NCI-H1048 (cell line): ENCODE measurements at places on chromosomes 13 and 19.

DNA sequence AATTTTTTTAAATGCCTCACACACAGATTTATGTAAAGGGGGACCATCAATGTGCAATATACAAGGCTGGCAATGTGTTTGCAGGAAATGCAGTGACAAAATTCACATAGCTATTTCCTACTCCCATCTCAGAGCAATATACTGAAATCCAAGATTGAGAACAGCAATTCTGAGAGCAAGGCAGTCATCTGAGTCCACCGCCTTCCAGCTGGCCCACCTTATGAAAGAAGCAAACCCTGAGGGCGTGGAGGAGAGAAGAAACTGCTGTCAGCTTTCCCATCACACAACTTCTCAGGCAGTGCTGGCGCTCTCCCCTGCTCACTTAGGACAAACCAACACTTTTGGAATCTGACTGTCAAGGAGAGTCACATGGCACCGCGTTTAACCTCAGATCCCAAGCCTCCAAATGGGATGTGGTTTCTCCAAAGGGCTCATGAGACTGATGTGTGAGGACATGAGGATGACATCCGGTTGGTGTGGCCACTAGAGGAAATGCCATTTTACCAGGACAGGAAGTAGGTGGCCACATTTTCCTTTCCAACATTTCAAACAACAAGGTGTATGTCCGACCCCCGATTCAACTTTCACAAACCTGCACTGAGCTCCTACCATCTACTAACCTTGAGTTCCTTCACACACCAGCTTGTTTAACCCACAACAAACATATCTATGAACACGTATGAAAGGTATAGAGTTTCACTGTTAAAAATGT lies 3.7 kb upstream of the DOCK9 start:
- DNase-seq: no peak

- peak; percentile 30 for DNase-seq
Observed at GRCh38 chr13:102870677-102871415, 25.0 kb downstream of the ERCC5 start.

GRCh38 chr19:1827566-1828278 lies 15.6 kb upstream of the ATP8B3 start:
- no peak for DNase-seq

DNA sequence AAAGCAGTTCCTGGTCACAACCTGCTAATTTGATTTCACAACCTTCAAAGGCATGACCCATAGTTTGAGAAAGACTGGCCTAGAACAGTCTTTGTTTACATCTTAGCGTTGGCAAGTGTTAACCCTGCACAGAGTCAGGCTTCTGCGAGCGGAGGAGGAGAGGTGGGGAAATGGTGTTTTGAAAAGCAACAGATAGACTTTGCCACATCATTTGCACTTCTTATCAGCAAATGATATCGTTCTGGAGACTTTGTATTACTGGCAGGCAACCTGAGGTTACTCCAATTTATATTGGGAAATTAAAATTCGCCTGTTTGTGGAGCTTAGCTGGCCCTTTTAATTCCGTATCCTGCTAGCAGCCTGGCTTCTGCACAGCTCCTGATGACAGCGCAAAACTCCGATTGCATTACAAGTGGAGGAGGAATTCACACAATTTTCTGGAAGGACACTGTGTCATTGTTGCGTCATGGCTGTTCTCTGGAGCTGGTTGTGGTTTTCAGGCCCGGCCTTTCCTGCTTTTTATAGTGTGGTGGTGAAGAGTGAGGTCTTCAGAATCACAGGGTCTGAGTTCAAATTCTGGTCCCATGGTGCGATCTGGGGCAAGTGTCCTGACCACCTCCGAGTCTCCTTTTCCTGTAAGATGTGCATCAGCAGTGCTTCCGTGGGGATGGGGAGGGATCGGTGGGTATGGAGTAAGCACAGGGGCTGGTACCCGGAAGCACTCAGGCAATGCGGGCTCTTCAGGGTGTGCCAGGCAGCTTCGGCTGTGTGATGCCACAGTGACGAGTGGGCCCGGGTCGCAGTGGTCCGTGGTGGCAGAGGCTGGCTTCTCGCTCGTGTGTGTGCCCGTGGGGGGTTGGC lies 49.1 kb upstream of the EHD2 start:
- DNase-seq: no peak

DNA sequence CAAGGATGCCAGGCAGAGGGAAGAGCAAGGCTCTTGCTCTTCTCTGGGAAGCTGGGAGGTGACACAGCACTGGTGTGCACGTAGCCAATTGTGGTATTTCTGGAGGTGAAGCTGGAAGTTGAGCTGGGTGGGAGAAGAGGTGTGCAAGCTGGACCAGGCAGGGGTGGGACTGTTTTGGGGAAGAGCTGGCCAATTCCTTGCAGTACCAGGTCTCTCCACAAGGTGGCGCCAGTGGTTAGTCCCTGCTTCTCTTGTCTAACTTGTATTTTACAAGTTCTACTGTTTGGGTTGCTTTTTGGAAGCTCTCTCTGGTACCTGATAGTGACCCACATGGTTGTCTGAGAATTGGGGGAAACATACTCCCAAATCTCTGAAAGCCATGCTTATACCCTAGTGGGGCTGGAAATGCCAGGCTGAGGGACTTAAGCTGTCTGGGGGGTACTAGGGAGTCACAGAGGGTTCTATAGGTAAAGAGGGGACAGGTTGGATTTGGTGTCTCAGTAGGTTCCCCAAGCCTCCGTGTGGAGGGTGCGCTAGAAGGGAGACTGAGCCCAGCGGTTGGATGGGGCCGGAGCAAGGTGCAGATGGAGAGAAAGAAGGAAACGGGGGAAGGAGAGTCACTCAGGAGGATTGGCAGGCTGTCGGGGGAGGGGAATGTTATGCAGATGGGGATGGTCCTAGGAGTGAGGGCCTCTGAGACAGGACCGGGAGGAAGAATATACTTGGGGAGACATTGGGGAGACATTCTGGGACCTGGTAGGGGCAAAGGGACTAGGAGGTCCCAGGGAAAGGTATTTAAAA lies 3.0 kb downstream of the HPN start:
- DNase-seq: no peak

GRCh38 chr13:20582026-20582425 lies 15.1 kb downstream of the IFT88 start:
- DNase-seq: no peak

GRCh38 chr19:50358483-50359327 lies 6.7 kb downstream of the NAPSA start:
- no peak for DNase-seq

DNA sequence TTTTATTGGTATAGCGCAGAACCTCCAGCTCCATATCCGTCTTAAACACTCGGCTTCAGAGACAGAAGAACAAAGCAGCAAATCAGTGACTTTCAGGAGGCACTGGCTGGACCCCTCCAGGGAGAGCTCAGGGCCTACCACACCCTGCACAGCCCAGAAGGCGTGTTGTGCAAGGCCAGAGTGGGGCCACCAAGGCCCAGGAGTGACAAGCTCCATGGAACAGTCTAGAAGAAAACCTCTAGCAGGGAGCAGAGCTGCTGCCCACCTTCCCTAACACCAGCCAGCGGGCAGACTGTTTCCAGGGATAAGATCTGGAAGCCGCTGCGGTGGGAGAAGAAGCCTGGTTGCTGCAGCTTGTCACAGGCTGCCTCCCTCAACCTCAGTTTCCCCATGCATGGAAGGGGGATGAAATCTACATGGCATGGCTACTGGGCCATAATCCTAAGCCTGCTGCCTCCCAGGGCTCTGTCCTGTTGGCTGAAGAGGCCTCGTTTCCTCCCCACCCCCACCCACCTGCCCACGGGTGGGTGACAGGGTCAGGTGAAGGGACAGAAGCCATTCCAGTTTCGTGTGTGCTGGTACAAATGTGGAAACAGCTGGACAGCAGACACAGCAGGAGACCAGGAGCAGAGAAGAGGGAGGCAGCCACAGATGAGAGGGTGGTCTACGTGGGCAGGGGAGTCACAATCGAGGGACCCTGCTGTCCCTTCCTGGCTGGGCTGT lies 57.4 kb downstream of the PEPD start:
- DNase-seq: no peak

- no peak for DNase-seq
Observed at GRCh38 chr13:34521171-34521570, 420.9 kb upstream of the NBEA start.

- DNase-seq: peak; percentile 60
Observed at GRCh38 chr19:39154629-39155100, 29.1 kb downstream of the PAK4 start.

DNA sequence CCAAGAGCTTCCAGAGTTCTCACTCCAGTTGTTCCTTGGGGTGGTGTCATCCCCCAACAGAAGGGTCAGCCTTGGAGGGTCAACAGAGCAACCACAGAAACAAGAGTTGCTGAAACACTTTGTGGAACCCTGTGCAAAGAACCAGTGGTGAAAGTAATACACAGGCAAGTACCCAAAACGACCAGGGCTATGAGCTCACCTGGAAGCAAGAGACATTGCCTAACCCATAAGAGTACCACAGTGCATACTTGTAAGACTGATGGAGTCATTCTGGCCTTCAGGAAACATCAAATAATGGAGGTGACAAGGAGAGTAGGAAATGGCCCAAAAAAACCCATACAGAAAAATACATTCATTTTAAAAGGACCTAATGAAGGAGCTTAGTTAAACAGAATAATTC lies 184.3 kb upstream of the TSC22D1 start:
- DNase-seq: no peak

DNA sequence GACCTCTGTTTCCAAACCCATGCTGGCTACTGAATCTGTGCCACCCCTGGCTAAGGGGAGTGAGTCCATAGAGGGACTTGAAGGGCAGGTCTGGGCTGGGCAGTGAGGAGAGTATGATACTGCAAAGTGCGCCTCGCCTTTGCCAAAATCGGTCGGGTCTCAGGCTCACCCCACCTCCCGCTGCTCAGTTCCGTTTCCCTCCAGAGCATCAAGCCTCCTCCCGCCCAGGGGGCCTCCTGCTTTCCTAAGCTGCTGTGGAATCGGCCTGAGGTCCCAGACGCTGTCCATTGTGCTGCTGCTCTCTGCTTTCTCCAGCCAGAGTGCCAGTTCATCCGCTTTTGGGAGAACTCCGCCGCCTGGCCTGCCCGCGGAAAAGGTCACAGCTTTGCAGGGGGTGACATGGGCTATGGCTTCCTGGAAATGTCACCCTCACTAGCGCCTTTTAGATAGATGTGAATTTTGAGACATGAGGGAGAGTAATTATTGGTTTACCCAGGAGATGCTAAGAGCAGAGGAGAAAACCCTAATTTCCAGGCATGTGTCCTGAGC lies 1418.4 kb downstream of the UQCRFS1 start:
- no peak for DNase-seq

DNA sequence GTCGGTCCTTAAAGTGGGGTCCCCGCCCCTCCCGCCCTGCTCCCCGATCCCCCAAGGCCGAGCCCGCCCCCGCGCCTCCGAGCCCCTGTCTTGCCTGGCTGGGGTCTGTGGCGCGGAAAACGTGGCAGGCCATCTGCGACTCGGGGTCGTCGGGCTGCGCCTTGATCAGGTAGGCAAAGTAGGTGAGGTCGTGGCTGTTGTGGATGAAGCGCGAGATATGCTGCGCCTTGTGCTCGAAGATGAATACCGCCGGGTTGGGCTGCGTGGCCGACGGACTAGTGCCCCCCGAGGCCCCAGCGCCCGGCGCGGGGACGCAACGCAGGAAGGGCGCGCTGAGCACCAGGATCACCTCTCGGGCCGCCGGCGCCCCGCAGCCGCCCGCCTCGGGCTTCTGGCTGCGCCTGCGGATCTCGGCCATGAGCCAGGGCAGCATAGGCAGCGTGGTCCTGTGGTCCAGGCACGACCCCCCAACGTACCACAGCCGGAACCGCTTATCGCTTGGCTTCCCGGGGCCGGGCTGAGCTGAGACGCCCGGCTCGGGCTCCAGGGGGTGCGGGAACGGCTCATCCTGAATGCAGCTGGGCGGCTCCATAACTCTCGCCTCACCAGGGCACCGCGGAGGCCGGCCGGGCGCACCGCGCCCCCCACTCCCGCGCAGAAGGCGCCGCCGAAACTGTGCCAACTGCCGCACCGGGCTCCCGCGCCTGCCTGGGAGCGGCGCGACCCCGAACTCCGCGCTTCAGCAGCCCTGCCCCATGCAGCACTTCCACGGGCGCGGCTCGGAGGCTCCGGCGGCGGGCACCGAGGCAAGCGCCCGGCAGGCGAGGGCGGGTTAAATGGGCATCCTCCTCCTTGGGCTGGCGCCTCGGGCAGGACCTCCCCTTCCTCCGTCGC lies 546 bp downstream of the TBC1D4 start:
- DNase-seq: no peak

GRCh38 chr13:86810361-86810760 lies 860.8 kb upstream of the SLITRK5 start:
- DNase-seq: no peak

DNA sequence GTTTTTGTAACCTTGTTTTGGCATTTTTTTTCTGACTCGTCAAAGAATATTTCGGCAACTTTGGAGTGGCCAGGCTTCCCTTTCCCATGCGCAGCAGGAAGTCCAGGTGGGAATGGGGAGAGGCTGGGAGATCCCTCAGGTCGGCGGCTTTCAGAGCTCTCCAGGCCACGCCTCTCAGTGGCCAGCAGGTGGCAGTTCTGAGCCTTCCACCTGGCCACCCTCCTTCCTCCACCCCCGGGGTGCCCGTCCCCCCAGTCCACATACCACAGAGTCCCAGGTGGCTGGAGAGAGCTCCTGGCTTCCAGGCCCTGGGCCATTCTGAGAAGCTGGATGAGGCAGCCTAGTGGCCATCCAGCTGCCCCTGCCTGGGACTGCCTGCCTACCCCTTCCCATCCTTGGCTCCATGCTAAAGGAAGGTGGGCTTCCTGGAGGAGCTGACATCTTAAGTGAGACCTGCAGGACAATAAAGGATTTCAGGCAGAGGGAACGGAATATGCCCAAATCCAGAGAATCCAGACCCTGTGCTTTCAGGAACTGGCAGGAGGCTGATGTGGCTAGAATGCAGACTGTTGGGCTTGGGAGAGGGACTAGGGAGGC lies 46.3 kb downstream of the CCNE1 start:
- DNase-seq: no peak

GRCh38 chr19:20028611-20029010 lies 10.7 kb downstream of the ZNF682 start:
- DNase-seq: no peak

GRCh38 chr19:6668691-6669090 lies 1.3 kb downstream of the TNFSF14 start:
- DNase-seq: no peak

- no peak for DNase-seq
Observed at GRCh38 chr13:79662882-79663281, 181.9 kb downstream of the NDFIP2 start.

GRCh38 chr19:53156850-53157249 lies 2.0 kb downstream of the ZNF347 start:
- DNase-seq: no peak

DNA sequence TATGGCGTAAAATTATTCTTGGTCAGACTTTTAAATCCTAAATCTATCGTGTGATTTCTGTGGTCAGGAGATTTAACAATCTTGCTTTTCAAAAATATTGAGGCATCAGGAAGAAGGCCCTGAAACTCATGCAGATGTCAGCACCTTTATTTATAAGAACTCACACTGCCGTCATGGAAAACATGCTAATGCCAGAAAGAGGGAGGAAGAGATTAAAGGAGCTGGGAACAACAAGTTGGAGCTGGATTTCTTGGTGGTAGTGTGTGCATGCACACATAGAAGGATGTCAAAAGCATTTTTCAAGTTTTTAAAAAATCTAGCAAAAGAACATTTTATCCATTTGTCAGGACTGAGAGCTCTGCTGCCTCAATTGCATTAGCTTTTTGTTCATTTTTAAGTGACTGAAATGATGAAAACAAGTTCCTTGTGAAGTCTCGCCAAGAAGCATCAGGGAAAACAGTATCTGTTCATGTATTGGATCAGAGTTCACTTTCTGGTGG lies 342.5 kb downstream of the SPRY2 start:
- DNase-seq: no peak

GRCh38 chr13:28438598-28439334 lies 56.2 kb downstream of the FLT1 start:
- DNase-seq: no peak
